ENCODE measurements at places on chromosomes 7 and 10.

DNA sequence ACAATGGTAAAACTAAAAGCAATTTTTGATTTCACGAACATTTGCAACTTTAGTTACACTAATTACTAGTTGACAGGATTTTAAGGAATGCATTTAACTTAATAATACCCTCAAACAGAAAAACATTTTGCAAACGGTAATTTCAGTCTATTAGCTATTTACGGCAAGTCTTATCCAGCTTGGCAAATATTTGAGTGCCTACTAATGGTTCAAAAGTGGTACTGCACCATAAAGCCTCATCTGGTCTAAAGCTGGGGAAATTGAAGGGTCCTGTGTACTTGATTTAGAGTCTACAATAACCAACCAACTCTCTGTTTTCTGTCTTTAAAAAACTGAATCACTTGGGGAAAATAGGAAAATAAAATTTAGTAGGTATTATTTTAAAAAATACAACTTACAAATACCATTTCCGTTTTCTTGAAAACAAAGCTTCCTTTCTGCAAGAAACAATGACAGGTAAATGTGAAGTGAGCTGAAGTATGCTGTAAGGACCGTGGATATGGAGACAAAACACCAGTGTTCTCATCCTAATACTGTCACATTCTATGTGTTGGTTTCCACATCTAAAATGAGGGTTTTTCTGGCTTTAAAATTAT, 142.3 kb downstream of the VPS50 start:
- DNase-seq: peak; percentile 27

DNA sequence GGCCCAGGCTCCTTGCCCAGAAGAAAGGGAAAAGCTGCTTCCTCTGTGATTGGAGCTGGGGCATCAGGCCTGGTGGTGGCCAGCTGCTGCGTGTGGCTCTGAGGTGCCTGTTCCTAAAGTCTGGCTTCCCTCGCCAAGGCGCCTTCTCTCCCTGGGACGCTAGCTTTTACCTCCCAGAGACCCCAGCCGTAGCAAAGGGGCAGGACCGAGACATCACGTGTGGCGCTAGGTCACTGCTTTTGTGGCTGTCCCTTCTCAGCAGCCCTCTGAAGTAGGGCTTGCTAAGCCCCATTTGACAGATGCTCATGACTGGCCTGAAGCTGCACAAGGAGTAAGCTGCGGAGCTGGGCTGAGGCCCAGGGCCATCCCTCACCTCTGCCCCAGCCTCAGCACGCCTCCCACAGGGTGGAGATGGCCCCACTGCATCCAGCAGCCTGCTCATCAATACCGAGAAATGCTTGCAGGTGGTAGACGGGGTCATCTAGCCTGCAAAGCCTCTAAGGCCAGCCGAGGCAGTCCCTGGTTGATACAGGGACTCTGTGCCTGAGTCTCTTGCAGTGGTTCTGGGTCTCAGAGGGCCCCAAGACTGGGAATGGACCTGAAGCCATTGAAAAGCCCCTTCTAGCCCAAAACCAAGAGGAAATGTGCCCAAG, 171.2 kb downstream of the LCOR start:
- no peak for DNase-seq

DNA sequence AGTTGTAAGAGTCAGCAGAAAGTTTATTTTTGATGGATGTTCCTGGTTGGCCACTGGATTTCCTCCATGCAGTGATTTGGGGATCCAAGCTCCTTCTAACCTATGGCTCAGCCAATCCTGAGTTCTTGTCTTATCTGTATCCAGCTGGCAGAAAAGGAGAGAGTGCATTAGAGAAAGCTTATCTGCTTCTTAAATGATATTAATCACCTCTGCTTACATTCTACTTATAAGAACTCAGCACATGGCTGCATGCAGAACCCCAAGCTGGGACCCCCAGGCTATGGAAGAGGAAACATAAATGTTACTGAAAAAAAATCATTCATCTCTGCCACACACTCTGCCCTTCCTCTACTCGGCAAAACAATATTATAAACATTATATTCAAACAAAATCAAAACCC, 739.8 kb upstream of the AUTS2 start:
- DNase-seq: no peak

DNA sequence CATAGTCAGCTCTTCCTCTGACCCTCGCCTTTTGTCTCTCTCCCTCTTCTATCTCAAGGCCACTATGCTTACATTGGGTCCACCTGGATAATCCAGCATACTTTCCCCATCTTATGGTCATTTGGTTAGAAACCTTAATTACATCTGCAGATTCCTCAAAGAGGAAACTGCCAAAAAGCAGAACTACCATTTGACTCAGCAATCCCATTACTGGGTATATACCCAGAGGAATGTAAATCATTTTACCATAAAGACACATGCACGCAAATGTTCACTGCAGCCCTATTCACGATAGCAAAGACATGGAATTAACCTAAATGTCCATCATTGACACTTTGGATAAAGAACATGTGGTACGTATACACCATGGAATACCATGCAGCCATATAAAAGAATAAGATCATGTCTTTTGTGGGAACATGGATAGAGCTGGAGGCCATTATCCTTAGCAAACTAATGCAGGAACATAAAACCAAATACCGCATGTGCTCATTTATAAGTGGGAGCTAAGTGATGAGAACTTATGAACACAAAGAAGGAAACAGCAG, 114.8 kb upstream of the NPY start:
- no peak for DNase-seq

DNA sequence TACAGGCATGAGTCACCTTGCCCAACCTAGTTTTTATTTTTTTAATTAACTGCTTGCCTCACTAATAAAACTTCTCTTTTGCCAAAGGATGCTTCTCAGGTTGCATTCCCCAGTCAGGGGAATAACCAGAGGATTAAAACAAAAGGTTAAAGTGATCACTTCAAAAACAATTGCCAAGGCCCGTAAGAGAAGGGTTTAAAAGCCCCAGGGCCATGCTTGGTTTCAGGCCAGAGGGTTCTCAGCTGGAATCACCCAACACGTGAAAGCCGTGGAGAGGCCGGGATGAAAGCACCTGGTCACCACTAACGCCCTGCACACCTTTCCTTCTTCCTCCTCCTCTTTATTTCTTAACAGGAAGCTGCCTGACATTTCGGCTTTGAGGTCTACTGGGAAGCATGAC, 587.5 kb downstream of the PTPRN2 start:
- DNase-seq: no peak

DNA sequence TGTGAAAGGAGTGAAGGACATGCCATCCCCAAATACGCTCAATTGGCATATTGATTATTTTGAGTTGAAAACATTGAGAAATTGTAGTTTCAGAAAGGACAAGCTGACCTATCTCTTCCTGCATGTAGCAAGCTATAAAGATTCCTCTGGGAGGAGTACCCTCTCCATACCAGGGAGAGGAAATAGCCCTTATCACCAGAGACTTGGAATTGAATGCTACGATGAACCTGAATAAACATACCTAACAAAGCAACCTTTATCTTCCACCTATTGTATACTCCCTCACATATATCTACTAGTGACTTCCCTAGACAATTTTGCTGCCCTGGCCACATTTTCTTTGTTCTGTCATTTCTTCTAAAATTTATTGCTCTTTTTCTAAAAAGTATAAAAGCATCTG, 150.2 kb upstream of the EEPD1 start:
- no peak for DNase-seq

- DNase-seq: peak; percentile 98
Measured at GRCh38 chr7:44633254-44634186, 27.1 kb downstream of the OGDH start.

DNA sequence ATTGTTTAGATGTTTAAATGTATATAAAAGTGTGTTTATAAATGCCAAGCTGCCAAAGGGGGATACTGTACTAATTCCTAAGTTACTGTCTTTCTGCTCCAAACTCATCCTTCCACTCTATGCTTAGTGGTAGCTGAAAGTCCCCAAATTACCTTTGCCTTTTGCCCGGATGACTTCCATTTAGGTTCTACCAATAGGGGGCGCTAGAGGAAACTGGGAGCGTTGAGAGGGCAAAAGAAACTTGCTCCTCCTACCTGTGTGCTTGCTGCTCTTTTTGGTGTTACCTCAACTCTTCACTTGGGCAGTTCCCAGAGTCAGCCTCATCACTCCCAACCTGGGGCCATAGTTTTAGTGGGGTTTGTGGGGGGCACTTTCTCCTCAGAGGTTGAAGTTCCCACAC, 5.9 kb upstream of the OR2A25 start:
- no peak for DNase-seq

DNA sequence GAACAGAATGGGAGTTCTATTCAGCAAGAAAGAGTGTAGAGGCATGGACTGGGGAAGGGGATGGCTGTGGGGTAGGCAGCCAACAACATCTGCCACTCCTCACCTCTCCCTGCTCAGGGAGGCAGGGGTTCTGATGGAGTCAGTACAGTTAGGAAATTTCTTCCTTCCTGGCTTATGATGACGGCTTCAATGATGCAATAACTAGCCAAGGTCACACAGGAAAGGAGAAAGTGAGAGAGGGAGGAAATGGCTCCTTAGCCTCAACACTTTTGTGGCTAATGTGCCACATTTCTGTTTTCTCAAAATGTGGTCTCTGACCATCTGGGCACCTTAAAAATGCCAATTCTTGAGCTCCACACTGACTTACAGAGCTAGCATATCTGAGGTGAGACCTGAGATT, 79.3 kb upstream of the PDZD8 start:
- DNase-seq: no peak

GRCh38 chr10:31083765-31084184, 52.1 kb upstream of the ZNF438 start:
- peak; percentile 70 for DNase-seq

GRCh38 chr7:134060874-134061273, 66.3 kb upstream of the LRGUK start:
- no peak for DNase-seq

- DNase-seq: no peak
Measured at GRCh38 chr7:17234030-17234397, 64.4 kb upstream of the AHR start.

DNA sequence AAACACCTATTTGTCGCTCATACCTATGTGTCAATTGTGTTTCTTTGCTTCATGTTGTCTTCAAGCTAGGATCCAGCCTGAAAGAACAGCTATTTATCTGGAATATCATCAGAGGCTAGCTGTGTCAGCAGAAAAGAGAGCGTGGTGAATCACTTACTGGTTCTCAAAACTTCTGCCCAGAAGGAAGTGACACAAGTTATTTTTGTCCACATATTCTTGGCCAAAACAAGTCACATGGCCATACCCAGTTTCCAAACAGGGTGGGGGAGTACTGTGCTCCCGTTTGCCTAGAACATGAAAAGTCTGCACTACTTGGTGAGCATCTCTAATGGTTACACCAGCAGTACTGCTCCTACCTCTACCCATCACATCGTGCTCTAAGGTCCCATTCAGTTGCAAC, 160.9 kb upstream of the CSTF2T start:
- peak; percentile 55 for DNase-seq

GRCh38 chr7:116952635-116953371, 498 bp upstream of the ST7 start:
- DNase-seq: peak; percentile 39

- DNase-seq: no peak
Measured at GRCh38 chr10:131142517-131143380, 168.8 kb downstream of the TCERG1L start.

DNA sequence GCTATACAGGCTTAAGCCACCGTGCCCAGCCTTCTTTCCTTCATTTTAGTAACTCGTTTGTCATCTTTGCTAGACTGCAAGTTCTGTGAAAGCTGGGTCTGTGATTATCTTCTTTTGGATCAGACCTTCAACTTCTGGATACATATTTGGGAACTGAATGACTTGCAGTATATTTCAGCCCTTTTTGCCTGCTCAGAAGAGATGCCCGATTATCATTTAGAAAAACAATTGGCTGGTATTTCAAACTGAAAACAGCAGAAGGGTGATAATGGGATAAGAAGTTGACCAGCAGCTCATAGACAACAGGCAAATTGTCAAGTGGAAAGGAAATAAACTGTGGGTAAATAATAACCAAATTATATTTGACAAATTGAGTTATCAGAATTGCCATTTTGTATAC, 14.6 kb downstream of the RSBN1L start:
- no peak for DNase-seq

GRCh38 chr7:101390901-101391301, 28.2 kb downstream of the COL26A1 start:
- DNase-seq: peak; percentile 9

GRCh38 chr7:40463446-40463845, 328.6 kb downstream of the SUGCT start:
- DNase-seq: no peak

GRCh38 chr10:12214763-12215218, 18.8 kb downstream of the CDC123 start:
- peak; percentile 48 for DNase-seq

GRCh38 chr7:158840604-158841003, 11.3 kb upstream of the ESYT2 start:
- DNase-seq: no peak

DNA sequence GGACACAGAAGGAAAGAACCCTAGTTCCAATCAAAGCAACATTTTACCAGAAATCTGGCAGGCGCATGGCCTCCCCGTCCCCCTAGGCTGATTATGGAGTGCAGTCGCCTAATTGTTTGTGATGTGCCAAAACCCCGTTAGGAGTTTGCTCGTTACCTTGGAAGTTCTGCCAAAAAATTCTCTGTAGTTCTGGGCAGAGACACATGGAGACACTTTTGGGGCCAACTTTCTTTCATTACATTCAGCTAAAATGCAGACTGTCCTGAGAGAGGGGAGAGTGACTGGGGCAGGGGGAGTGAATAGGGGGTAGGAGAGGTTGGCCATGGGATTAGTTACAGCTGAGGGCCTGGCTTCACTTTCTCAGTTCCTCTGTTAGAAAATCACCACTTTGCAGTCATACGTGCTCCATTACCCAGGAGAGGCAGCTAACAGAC, 158.0 kb upstream of the NPVF start:
- DNase-seq: no peak

DNA sequence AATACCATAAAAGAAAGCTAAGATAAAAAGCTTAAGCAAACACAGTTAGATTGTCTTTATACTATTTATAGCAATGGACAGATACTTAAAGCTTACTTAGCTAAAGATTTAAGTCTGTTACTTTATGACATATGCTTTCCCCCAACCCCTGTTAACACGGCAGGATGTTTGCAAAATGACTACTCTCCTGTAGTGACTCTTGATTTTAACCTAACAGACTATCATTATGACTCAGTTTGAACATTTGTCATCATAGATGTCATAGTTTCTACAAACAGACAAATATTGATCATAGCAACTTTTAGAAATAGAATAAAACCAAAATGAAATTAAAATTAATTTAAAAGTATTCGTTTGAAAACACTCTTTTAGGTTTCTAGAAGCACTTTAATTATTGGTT, 7.8 kb upstream of the COMMD3 start:
- DNase-seq: peak; percentile 70

DNA sequence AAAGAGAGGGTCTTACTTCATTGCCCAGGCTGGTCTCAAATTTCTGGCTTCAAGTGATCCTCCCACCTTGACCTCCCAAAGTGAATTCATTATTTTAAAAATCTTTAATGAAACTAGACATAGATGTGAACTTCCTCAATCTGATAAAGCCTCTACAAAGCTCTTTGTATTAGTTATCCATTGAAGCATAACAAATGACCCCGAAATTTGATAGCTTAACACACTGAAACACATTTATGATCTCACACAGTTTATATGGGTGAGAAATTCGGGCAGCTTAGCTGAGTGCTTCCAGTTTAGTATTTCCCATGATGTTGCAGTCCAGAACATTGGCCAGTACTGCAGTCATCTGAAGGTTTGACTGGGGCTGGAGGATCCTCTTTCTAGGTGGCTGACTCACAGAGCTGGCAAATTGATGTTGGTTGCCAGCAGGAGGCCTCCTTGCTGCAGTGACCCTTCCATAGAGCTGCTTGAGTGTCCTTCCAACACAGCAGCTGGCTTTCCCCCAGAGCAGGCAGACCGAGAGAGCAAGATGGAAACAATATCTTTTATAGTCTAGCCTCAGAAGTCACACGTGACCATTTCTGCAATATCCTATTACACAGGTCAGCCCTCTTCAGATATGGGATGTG, 16.6 kb upstream of the WNT8B start:
- DNase-seq: peak; percentile 35
